Activated gamma-delta T cell treated with anti-CD3 and anti-CD28 coated beads, Interleukin-2, amount 50 U/mL, for 16 hours (primary cell): ENCODE measurements at places on chromosomes 12 and 14.

DNA sequence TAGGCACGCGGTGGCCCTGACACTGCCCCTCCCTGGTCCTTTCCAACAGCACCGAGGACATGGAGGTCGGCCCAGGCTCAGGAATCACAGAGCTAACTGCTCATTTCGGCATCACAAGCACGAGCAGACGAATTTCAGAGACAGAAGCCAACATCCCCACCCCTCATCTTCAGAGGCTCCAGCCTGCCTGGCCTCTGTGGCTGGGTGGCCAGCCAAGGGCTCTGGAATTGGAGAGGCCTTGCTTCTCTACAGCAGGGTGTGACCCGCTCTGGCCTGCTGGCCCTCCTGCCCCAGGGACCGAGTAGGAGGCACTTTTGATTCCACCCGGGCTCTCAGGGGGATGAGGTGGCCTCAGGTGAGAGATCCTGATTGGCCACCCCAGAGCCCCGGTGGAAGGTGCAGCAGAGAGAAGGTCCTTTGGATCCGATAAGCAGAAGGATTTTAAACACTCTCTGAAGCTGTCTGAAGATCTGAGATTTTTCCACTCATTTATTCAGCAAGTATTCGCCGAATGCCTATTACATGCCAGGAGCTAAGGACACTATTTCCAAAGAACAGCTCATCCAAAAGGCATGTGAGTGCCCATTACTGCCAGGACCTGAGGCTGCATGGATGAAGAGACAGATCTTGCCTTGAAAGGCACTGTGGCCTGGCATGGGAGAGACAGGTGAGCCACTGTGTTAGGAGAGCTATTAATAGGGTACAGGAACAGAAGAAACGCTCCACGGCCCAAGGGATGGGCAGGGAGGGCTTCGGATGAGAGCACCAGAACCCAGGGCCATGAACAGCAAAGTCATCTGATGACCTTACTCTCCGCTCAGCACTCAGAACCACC lies 10.2 kb downstream of the BAG5 start:
- DNase-seq, result no peak

GRCh38 chr12:109250523-109250922 lies 58.6 kb downstream of the FOXN4 start:
- no peak for DNase-seq

DNA sequence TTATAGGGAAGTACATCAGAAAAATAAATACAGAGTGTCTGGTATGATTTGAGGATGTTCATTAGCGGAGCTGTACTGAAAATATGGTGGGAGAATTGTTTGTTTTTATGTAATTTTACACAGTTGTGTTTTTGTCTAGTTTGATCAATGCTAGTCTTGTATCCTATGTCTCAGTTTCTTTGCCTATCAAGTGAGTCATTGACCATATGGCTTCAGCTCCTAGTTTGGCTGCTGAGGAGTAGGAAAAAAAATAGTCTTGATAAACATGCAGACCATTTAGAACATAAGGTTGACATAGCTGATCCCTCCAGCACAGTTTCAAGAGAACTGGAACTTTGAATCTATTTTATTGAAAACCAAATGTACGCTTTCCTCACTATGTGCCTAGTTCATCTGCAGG lies 1292.1 kb upstream of the FLRT2 start:
- DNase-seq, result no peak

DNA sequence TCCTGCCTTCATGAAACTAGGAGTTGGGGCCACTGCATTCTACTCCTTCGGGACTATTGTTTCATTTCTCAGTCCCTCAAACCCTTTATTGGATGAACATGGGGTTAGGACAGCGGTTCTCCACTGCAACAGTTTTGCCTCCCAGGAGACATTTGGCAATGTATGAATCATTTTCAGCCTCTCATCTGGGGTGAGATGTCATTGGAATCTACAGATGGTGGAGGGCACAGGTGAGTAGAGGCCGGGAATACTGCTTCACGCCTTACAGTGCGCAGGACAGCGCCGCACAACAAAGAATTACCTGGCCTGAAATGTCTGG lies 649 bp upstream of the GNPNAT1 start:
- no peak for DNase-seq

DNA sequence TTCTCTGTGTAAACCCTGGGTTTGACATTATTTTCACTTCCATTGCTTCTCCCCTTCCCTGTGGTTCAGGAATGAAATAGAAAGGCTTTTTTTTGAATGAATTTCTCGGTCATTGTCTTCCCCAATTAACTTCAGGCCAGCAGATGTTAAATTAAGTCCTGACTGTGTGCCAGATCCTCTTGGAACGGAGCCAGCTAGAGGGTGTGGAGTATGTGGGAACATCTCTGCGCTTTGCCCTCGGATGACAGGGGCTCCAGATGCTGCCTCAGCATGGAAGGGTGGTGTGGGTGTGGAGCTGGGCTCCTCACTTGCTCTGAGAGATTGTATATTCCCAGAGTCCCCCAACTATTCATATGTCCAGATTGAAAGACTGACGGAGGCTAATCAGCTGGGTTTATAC lies 13.1 kb downstream of the KRT85 start:
- no peak for DNase-seq

GRCh38 chr12:49673446-49674317 lies 33.5 kb downstream of the FMNL3 start:
- DNase-seq, result no peak

DNA sequence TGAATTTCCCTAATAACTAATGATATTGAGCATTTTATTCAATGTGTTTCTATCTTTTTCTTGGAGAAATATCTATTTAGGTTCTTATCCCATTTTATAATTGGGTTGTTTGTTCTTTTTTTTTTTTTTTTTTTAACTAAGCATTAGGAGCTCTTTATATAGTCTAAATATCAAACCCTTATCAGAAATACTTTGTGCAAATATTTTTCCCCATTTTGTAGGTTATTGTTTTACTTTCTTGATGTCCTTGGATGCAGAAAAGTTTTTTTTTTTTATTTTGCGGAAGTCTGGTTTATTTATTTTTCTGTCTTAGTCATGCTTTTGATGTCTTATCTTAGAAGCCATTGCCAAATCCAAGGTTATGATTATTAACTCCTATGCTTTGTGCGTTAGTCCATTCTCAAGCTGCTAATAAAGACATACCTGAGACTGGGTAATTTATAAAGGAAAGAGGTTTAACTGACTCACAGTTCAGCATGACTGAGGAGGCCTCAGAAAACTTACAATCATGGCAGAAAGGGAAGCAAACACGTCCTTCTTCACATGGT lies 434.3 kb upstream of the TBX3 start:
- DNase-seq, result no peak

DNA sequence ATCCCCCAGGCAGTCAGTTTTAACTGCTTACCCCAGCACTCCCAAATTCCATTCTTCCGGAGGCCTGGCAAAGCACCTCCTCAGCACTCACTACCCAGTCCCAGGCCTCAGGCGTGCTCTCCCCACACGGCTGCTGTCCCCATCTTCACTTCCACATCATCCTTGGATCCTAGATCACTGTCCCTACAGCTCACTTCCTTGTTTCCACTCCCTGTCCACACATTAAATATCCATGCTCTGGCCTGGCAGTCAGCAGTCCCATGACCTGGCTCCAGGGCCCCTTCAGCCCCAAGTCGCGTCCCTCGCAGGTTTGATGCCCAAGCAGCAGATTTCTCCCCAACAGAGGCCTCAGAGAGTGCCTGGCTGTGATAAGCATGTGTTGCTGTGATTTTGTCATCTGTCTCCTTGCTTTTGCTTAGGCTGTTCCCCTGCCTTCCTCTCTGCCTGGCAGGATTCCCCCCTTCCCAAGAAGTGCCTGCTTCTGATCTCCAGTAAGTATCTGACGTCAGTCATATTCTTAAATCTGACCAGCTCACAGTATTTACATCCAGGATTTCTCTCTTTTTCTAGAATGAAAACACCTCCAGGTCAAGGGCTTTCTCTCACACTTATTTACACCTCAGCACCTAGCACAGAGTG lies 241.7 kb downstream of the ZFP36L1 start:
- DNase-seq, result no peak

DNA sequence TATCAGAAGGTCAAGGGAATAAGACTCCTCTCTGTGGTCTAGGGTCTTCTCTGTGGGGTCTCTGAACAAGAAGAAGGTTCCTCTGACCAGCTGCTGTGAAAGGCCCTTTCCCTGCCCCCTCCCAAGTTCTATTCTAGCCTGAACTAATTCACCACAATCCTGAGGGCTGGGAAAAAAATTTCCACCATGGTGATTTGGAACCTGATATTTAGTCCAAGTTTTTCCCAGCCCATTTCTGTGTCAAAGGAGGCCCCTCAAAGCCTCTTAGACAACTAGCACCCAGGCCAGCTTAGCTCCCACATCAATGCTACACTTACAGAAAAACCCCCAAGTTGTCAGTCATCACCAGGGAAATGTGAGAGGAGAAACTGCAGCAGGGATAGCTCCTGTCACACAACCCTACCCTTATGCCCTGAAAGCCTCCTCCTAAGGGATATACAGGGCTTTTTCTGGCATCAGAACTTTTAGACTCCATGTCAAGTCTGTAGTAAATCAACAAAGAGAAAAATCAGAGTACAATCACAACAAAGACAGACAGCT lies 4.5 kb downstream of the FMNL3 start:
- no peak for DNase-seq

DNA sequence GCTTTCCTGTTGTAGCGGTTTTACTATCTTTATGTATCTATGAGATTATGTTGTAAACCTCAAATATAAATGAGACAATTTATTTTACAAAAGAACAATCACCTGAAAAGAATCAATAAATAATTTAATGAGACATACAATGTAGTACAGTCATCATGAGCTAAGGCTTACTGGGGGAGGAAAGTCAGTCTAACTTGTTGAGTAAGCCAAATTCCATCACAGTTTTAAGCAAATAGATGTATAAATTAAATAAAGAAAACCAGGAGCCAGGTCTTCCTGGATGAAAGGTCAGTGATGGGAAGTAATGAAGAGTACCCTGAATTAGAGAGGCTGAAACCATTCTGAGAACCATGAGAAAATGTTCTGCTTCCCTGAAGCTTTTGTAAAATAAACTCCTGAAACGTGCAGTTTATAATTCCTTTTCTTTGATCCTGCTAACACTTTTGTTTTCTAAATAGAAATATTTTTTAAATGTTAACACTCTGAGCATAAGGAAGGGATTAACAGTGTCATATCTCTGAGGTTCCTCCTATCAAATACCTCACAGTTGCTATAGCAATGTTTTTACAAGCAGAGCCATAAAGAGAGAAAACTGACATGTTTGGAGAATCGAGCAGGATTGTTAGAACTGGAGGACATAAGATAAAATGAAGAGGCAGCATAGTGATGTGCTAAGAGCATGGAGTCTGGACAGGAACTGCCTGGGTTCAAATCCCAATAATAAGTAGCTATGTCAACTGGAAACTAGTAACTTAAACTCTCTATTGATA lies 444.9 kb upstream of the FOXG1 start:
- DNase-seq, result no peak

DNA sequence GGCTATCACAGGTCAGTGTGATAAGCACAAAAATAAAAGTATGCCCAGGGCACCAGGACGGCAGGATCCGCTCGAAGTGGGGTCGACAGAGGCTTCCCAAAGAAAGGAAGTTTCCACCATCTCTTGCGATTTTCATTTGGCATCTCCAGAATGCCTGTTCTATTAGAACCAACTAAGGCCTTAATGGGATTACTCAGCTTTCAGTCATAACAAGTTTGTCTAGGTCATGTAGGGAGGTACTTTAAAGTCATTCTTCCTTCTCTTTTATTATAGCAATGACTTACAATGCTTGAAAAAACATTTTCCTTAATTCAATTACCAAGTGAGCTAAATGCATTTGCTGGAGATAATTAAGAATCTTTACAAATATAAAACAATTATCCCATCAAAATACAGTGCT lies 83.6 kb upstream of the DIO3 start:
- no peak for DNase-seq

- no peak for DNase-seq
These were observed 168.0 kb downstream of the DACT1 start for GRCh38 chr14:58805605-58806409.

DNA sequence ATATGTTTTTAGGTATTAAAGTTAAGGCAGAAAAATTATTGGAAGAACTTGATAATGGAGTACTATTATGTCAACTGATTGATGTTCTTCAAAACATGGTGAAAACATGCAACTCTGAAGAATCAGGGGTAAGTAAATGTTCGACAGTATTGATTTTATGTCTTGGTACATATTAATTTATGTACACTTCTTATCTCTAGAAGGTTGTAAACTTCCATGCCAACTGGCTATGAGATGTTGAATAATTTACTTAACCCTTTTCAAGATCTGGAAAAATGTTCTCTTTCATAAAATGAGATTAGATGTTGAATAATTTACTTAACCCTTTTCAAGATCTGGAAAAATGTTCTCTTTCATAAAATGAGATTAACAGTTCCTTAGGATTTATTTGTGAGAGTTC lies 28.1 kb downstream of the GAS2L3 start:
- DNase-seq, result no peak

GRCh38 chr12:12334367-12335040 lies 15.5 kb downstream of the MANSC1 start:
- DNase-seq, result peak; percentile 54

DNA sequence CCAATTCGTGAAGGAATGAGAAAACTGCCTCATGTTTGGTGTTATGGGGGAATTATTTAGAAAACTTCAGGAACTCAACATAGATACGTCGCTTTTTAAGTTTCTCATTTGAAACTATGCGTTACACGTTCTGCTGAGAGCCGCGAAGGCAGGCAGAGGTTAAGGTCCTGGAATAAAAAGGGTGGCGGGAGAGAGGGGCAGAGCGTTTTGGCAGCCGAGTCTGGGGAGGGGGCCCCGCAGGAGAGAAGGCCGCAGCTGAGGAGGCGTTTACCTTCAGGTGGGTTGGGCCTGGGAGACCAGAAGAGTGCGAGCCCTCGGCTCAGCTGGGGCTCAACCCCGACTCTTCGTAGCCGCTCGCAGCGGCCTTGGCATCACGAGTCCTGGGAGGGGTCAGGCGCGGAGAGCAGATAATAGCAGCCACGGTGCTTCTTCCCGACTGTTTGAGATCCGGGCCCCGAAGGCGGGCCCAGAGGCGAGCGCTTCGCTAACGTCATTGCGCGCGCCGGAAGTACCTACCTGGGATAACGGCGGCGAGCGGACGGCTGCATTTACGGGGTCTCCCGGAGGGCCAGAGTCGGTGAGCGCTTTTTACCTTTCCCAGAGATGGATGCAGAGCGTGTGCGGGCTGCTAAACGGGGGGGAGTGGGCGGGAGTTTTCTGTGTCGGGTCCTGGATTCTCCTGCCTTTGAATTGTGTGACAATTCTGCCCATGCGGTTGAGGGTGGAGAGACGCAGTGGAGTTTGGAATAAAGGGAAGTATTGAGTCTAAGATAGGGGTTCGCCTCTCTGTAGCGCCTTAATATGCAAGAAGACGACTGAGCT lies at the start of the genes PPHLN1 and ZCRB1:
Gene PPHLN1, plus strand, starts transcription at position 515 of the 822 bp plus-strand sequence. CDS start 9,736 bp downstream, outside the sequence.
Gene ZCRB1, minus strand, starts transcription at position 442 of the 822 bp plus-strand sequence. CDS start 1,992 bp downstream, outside the sequence.
- DNase-seq, result peak; percentile 56

DNA sequence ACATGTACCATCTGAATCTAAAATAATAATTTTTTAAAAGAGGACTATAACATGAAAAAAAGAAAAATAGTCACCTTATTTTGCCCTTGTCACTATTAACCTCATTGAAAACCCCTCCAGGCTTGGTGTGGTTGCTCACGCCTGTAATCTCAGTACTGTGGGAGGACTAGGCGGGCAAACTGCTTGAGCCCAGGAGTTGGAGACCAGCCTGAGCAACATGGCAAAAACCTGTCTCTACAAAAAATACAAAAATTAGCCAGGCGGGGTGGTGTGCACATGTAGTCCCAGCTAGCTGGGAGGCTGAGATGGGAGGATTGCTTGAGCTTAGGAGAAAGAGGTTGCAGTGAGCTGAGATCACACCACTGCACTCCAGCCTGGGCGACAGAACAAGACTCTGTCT lies 126.3 kb upstream of the KRAS start:
- no peak for DNase-seq
